ENCODE measurements at places on chromosomes 3 and 15.
A peak's percentile ranks its signal among the peaks of the same experiment; 100 is the strongest.

GRCh38 chr3:188243124-188243795 is 89.3 kb downstream of the LPP start:
- no peak for DNase-seq

DNA sequence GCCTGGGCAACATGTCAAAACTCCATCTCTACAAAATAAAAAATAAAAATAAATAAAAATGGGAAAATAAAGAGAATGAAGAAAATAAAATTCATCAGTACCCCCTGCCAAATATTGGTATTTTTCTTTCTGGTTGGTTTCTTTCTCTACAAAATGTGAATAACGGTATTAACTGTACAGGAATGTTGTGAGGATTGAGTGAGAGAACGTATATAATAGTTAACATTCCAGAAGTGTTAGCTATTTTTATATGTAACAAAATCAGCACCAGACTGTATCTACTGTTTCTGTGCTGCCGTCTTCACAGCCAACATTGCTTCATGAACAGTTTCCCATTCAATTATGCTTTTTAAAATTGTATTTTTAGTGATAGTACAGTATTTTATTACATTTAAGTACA is 25.5 kb upstream of the RNU6-1 start:
- DNase-seq, result no peak

DNA sequence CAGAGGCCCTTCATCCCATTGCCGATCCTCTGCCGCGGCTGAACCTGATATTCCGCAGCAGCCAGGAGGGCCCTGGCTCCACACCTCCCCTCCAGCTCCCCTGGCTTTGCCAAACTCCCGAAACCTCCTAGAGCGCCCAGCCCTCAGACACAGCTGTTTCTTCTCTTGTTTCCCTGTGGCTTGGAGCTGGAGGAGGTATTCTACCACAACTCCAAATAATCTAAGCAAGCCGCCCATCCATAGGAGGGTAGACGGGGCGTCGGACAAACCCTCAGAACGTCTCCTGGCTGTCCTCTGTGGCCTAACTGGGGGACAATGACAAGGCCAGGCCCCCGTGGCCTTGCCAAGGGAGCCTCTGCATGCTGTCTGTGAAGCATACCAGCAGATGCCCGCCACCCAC is 10.4 kb downstream of the PLA2G4D start:
- no peak for DNase-seq

GRCh38 chr3:138497851-138498250 is 63.4 kb downstream of the ESYT3 start:
- DNase-seq, result no peak

DNA sequence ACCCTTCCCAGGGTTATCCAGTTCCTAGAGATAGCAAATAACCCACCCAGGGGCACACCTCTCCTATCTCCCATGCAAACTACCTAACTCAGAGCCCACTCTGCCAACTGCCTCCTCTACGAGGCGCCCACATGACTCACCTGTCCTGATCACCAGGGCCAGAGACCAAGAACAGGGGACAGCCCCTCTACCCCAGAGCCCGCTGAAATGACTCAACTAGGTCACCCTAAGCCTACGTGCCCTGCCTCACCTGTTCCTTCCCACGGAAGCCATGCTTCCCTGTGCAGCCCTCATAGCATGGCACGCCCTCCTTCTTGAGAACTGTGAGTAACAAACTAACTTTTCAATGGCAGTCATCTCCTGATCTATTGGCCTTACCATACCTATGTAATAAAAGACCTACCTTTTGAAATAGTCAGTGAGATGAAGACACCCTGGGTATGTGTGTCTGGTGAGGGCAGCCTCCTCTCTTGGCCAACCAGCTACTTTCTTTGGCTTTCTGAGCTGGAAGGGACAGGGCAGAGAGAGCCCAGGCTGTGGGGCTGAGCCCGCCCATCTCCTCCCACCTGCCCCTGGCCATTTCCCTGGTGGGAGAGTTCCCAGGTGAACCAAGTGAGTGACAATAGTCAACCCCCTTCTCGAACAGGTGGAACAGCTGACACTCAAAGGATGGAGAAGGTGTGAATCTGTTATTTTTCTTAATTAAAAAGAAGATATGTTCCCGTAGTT is 25.5 kb upstream of the PRR23E start:
- no peak for DNase-seq

DNA sequence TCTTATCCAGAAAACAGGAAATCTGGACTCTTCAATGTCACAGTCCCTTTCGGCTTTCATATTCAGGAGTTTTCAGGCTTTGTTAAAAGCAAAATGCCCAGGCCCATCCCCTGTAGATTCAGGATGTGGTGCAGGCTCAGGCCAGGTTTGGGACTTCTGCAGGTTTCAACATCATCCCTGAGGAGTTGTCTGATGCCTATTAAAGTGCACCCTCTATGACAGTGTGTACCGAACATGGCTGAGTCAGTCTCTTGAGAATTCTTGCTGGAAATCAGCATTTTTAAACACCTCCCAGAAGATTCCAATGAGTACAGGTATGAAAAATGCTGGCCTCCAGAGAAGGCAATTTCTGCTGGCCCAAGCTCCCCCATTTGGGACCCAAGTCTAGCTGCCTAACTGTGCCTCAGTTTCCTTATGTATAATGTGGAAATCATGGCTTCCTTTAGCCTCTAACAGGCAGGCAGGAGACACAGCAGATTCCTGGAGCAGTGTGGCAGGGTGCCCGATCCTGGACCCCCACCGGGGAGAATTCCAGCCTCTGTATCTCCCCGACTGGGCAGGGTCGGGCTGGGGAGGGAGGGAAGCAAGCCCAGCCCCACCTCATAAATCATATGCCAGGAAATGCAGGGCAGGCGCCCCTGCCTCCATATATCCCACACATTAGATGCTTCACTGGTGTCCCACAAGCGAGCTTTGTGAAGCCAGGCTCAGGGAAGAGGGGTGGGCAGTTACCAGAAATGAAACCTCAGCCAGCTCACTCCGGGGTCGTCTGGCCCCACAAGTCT is 44.4 kb upstream of the SLC6A11 start:
- no peak for DNase-seq

GRCh38 chr3:17456046-17456445 is 286.4 kb downstream of the TBC1D5 start:
- no peak for DNase-seq

GRCh38 chr3:159609625-159610024 is 379.0 kb upstream of the IL12A start:
- no peak for DNase-seq

GRCh38 chr3:186988806-186989205 is 58.5 kb downstream of the ST6GAL1 start:
- DNase-seq, result no peak

GRCh38 chr15:35111861-35112260 is 26.8 kb upstream of the NANOGP8 start:
- DNase-seq, result no peak

DNA sequence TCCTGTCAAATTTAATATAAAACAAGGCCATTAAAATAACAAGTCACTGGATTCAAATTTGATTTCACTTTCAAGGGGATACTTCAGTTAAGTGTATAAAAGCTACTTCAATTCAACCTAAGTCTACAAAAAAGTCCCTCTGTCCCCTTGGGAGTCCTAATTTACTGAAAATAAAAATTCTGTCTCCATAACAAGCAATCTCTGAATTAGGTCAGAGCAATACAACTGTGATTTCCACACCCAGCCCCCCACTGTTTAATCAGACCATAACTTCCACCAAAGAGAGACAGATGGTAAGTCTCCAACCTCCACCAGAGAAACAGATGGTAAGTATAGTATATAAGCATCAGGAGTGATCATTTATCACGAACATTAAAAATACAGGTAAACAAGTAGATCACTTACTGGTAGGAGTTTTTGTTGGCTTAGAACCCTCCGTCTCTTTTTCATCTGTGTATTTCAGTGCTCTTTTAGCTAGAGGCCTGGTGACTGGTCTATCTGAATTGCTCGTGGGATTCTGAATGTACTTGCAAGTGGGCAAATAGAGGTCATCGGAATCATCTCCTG is 12.1 kb downstream of the SGO1 start:
- DNase-seq, result no peak

DNA sequence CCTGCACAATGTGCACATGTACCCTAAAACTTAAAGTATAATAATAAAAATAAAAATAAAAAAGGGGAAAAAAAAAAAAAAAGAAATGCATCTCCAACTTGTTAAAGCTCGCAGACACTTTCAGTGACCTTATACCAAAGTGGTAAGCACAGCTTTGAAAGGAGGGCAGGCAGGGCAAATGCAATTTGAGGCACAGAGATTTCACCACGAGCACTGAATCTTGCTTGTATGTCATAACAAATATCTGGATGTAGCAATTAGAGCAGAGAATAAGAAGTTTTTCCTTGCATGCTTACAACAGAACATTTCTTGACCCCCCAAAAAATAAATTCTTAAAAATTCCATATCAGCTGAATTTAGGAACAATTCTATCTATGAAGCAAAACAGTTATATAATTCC is 66.5 kb downstream of the FBN1 start:
- no peak for DNase-seq

- no peak for DNase-seq
These were observed 92.5 kb downstream of the LARS2 start for GRCh38 chr3:45480871-45481270.

- DNase-seq, result peak; percentile 45
These were observed 17.4 kb upstream of the SHF start for GRCh38 chr15:45205192-45205591.

GRCh38 chr15:84953726-84954125 is 27.9 kb upstream of the PDE8A start:
- no peak for DNase-seq

- DNase-seq, result no peak
These were observed 16.9 kb downstream of the STIMATE start for GRCh38 chr3:52880474-52880873.

GRCh38 chr15:53811530-53811929 is 52.1 kb upstream of the WDR72 start:
- peak; percentile 10 for DNase-seq

DNA sequence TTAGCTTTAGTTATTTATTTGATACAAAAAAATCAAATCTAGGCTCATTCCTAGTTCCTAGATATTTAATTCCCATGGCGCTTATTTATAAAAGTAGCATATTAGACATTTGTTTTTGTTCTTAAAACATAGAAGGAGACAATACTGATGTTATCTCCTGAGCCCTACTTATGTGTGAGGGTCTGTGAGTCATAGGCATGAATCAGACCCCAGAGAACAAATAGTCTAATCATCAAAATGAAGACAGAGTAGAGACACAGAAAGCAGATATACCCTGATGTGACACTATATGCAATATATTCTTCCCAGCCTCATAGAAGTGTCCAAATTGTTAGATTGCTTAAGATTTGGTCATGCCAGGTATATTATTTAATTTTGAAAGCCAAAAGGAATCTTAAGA is 44.9 kb downstream of the PEX5L start:
- no peak for DNase-seq

DNA sequence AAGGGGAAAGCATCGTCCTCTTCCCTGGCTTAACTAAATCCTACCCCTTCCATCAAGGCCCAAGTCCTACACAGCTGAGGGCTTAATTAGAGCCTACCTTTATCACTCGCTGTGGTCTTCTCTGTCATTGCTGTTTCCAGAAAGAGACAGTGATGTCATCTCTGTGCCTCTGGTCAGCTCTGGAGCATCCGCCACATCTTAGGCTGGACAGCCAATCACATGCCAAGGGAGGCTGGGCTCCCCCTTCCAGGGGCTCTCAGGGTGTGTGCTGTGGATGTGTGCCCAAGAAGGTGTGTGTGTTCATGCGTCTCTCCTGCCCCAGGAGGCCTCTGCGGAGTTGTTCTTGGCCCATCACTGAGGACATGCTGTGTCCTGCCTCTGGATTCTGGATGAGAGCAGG is 42.8 kb downstream of the CHST14 start:
- no peak for DNase-seq

DNA sequence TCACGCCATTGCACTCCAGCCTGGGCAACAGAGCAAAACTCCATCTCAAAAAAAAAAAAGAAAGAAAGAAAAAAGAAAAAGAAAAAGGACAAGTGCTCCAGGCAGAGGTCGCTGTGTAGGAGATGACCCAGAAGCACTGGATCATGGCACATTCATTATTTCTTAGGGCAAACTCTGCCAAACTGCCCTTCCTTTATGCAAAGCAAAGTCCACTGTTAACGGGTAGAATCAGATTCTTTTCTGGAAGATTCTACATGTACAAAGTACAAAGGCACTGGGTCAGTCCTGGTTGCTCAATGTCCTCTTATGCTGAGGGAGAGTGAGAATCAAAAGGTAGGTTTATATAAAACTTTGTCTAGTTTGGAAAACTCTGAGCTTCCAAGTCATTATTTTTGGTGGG is 144.9 kb downstream of the FEZF2 start:
- no peak for DNase-seq

- DNase-seq, result no peak
These were observed 37.9 kb downstream of the IL20RB start for GRCh38 chr3:136995652-136996051.

DNA sequence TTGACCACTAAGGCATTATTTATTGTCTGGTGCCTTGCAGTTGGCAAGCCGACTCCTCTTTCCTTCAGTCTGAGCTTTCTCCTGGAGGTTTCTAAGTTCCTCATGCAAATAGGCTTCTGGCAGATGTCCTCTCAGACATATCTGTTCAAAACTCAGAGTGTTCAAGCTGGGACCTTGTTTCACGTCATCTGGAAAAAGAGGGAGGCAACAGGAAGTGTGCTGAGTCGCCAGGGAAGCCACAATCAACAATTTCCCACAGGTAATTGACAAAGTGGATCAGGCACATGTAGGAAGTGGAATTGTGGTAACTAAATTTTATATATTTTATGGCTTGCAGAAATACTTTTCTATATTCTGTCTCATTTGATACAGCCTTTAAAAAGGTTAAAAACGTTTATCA is 14.6 kb downstream of the SCG5 start:
- DNase-seq, result peak; percentile 16

DNA sequence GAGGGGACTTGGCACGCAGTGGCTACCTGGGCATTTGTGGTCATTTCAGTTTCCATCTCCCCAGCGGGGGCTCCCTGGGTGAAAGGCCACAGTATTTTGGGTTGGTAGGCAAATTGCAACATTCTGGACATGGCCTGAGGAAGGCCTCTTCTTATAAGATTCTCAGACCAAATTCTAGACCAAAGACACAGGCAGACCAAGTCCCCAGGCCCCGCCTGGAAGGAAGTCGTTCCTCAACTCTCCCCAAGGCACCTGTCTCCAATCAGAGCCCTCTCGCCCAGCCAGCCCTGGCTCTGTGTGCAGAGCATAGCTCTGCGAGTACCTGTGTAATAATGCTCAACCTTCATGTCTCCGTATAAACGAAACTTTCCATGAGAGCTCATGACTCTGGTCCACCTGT is 53.1 kb downstream of the GRIP2 start:
- no peak for DNase-seq

- no peak for DNase-seq
These were observed 26.3 kb downstream of the SRGAP3 start for GRCh38 chr3:9222956-9223639.

DNA sequence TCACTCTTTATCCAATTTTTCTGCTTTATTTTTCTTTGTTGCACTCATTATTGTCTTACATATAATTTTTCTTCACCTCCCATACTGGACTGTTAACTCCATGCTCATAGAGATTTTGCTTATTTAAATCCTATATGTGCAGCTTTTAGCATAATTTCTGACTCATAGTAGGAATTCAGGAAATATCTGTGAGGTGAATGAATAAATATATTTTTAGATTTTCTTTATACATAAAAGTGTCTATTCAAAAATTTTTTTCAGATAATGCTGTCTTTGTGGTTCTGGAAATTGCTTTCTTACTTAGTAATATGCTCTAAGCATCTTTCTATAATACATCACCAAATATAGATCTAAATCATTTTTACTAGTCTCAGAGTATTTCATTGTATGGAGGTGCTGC is 191.8 kb upstream of the SUCLG2 start:
- no peak for DNase-seq

Data from GDM1 (cell line).